ENCODE measurements at places on chromosomes 6 and 20.

DNA sequence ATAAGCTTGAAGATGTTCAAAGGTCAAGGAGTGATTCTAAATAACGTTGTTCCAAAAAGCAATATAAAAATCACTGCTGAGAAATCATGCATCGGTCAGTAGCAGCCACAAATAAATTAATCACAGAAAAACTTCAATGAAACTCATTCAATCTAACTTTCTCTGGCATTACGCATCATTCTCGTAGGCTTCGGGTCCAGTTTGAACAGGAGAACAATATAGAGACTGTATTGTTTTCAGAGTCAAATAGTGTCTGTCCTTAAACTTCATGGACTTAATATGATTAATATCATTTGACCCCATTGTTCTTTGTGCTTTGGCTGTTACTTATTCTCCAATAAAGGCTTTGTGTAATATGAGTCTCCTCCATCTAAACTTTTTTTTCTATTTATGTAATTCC lies 200.4 kb downstream of the C6orf118 start:
- no peak for DNase-seq

DNA sequence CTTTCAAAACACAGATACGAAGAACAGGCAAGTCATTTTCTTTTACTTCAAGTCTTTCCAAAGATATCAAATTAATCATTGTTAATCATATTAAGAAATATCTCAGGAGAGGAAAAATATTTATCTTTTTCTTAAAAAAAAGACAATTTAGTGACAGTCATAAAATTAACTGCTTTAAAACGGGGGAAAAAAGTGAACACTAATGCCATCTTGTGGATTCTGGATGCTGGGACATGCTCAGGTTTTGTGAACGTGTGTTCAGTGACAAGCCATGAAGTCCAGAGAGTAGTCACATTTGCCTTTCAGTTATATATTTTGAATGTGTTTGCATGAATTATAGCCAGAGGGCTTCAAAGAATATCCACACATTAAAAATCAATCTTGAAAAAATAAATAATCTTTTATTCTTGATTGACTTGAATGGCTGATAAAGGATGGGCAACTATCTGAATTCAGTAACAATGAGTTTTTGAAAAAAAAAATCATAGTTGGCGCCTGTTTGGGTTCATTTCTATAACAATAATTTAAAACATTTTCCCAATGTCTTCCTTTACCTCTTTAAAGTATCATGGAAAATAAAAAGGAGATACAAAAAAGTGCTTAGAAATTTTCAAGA lies 74.7 kb upstream of the NOX3 start:
- peak; percentile 8 for DNase-seq

DNA sequence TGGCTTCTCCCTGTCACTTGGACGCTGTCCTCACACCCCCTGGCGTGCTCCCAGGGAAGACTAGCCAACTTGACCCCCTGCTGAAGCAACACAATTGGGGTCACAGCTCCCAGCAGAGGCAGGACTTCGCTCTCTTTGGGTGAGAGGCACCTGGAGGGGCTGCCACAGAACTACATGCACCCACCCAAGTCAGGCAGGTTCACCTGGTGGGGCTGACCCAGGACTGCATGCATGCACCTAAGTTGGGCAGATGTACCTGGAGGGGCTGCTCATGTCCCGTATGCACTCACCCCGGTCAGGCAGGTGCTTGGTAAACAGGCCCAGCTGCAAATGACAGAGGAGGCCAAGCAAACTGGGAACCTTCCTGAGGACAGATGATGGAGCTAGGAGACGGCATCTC lies 154.3 kb upstream of the RPS6KA2 start:
- DNase-seq = no peak

DNA sequence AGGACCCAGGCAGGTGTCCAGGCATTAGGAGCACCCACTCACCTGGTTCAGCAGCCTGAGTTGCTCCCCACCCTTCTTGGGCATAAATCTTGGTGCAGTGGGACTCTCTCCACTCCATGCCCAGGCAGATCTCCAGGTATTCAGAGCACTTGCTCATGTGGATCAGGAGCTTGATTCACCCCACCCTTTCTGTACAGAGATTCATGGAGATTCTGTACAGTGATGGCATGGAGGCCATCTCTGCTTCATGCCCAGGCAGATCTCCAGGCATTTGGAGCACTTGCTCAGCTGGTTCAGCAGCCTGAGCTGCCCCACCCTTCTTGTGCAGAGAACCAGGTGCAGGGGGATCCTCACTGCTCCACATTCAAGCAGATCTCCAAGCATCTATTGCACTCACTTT lies 44.1 kb downstream of the BEND6 start:
- DNase-seq = no peak

DNA sequence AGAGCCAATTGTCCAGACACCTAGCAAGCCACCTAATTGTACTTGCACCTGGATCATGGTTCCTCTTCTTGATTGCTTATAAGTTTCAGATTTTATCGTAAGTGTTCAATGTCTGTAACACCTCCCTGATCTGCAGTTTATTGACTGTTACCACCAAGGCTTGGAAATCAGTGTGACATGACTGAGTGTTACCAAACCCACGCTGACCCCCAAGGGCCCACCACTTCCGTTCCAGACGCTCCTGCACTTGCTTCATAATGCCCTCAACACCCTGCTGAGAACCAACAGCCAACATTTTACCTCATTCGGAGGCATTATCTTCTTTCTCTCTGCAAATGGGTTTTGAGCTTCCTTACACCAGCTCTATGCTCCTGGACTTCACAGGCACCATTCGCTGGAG lies 6.3 kb downstream of the CCR6 start:
- no peak for DNase-seq

- DNase-seq = no peak
Measured at GRCh38 chr6:24752917-24753492, 21.7 kb upstream of the GMNN start.

DNA sequence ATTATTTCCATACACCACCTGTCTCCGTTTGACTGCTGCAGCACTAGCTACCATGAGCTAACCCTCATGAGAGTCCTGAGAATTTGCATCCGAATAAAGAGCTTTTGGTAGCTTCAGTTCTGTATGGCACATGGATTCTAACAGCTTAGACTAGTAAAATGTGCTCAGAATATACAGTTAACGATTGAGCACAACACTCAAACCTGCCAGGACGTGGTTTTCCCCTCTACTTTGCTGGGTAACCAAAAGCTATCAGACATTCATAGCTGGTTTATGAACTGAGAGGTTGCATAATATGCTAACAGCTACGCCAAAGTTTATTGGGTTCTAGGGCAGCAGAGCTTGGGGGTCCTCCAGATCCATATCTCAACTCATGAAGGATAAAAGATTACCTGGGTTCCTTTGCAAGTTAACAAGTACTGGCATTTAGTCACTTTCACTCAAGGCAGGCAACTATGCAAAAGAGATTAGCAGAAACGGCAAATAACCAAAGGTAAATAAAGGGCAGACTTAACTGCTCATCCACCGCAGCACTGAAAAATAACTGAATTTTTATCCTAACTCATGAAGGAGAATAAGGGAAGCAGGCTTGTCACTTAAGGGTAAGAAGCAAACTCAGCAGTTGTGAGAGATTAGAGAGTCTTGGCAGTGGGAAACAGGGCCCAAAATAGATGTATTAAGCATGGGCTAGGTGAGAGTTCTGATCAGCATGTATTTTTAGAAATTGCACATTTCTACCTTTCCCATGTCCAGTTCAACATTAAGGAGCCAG lies 29.4 kb downstream of the NUDT3 start:
- no peak for DNase-seq

DNA sequence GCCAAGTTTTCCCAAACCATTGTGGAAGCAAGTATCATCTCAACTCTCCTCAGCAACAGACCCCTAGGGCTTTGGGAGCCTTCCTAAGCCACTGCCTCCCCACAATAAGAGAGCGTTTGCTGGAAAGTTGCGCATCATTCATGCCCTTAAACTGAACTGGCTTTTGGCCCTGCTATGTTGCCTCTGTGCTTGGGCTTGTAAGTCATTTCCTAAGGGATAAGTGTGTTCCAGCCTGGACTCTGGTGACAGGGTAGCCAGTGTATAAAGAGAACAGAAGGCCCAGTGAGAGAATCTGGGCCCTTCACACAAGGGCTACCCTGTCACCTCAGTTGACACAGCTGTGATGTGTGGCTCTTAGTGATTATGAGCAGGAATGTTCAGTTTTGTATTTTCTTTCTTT lies 77.8 kb downstream of the COL9A1 start:
- DNase-seq = no peak

DNA sequence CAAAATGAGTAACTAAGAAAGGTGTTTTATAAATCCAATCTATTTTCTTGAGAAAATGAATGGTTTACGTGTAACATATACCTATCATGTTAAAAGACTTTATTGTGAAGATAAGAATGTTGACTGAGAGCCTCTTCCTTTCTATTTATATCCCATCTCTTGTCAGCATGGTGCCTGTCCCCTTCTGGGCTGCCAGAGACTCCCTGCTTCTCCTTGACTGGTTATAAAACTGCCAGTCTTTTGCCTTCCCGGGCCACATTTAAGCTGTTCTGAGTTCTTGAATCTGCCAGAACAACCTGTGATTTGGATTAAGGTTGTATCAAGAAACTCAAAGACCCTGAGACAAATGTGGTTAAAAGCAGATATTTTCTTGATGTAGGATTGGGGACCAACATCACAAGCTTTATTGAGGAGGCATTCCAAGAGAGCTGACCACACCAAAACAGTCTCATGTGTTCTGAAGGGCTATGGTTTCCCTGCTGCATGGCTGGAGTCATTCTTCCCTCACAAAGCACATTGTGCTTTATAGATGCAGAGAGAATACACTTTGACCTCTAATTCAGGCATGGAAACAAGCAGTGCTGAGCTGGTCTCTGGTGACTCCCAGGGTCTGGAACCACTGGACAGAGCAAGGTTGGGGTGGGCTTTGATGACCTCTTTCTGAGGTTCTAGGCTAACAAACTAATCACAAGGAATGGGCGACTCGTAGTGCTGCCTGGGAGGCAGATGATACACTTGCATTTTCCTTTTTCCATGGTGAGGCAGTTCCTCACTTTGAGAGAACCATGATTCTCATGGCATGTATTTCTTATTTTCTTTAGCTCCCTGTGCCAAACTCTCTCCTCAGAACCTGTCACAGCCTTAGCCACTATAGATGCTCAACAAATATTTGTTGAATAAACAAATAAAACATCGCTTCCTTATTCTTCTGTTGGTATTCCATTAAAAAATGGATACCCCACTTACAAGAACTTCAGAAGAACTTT lies 205.0 kb upstream of the PREP start:
- no peak for DNase-seq

DNA sequence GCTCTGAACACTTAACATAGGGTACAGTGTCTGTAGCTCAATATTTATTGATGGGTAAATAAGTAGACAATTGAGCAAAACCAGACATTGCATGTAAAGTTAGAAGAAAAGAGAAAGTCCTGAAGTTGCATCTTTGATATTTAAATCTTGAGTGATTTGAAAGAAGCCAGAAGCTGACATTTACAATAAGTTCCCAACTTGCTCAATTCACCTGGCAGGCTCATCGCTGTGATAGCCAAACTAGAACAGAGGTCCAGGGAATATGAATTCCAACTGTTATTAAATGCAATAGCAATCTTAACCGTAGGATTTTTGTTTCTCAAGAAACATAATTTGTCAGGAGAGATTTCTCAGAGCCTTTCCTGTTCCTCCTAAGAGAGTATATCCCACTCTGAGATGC lies 65.9 kb upstream of the EDN1 start:
- DNase-seq = no peak

GRCh38 chr6:89284963-89285735 lies 29.9 kb downstream of the GABRR2 start:
- DNase-seq = no peak

- DNase-seq = no peak
Measured at GRCh38 chr20:9027626-9028025, 41.3 kb upstream of the PLCB4 start.

- no peak for DNase-seq
Measured at GRCh38 chr6:137731960-137732616, 135.0 kb upstream of the TNFAIP3 start.
